Effector memory CD8-positive, alpha-beta T cell (primary cell): ENCODE measurements at places on chromosomes 6 and 20.

GRCh38 chr20:63042448-63043071 lies 35.8 kb upstream of the BHLHE23 start:
- no peak for DNase-seq

DNA sequence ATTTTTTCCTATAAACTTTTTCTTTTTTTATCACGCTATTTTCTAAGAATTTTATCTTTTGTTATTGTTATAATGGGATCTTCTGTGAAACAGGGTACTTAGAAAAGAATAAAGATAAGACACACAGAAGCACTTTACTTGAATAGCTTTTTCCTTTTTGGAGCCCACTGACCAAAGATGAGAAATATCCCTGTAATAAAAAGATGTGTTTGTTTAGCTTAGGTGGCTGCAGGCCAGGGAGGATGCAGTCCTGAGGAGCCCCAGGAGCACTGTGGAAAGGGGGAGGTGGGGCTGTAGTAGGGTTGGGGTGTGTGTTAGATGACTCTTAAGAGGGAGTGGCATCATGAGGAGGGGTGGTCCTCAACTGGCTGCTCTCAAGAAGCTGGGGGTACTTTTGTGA lies 128.6 kb downstream of the ARID1B start:
- no peak for DNase-seq

GRCh38 chr6:136641873-136642465 lies 91.7 kb upstream of the MAP7 start:
- no peak for DNase-seq

GRCh38 chr20:43535370-43536004 lies 23.3 kb upstream of the SGK2 start:
- no peak for DNase-seq

DNA sequence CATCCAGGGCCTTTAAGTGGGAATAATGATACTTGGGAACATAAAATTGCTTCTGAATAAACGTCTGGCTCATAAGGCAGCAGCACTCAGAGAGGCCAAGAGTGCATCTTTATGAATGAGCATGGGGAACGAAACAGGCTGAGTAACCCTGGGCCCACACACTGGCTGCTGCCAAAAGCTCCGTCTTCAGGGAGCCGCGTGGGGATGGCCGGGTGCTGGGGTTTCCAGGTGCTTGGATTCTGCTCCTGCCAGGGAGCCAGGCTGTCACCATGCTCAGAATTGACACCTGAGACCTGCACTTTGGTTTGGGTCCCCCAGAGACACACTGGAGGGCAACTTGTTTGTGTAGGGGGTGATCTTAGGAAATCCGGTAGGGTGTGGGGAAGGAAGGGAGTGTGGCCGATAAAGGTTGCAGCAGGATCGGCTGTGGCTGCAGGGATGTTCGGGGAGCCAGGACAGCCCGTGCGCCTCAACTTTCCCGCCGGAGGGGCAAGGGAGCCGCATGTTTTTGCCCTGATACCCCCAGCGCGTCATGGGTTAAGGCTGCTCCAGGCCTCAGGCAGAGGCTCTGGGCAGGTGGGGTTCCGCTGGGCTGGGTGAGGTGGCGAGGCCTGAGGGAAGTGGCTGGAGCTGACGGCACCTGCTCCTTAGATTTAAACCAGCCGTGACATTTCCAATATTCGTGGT lies 101.8 kb downstream of the YTHDF1 start:
- no peak for DNase-seq

DNA sequence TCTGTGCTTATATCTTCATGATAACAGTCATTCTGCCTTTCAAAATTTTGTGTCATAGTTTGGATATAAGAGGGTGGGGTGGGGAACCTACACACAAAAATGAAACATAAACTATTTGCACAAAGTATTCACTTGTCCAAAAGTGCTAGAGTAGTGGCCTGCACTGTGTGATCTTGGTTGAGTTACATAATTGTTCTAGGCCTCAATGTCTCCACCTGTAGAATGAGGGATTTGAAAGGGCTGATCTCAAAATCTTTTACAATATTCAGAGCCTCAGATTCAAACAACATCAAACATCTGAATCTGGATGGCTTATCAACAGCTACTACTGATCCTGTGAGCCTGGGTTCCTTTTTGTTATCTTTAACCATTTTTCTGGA lies 64.3 kb upstream of the TMEM30A start:
- DNase-seq: no peak

DNA sequence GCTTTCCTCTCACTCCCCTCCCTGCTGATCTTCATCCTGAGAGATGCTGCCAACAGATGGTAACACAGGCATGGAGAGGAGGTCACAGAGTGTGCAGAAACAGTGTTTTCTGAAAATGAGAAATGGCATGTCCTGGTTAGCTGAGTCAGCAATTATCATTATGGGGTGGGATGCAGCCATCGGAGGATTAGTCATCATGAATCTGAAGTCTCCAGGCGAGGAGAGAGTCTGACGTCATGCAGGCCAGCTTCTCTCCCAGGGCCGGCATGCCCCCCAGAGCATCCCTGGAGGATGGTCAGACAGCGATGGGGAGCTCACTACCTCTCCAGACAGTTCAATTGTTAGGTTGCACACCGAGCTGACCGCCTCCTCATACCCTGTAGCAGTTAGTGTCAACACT lies 4.7 kb upstream of the GTSF1L start:
- no peak for DNase-seq

DNA sequence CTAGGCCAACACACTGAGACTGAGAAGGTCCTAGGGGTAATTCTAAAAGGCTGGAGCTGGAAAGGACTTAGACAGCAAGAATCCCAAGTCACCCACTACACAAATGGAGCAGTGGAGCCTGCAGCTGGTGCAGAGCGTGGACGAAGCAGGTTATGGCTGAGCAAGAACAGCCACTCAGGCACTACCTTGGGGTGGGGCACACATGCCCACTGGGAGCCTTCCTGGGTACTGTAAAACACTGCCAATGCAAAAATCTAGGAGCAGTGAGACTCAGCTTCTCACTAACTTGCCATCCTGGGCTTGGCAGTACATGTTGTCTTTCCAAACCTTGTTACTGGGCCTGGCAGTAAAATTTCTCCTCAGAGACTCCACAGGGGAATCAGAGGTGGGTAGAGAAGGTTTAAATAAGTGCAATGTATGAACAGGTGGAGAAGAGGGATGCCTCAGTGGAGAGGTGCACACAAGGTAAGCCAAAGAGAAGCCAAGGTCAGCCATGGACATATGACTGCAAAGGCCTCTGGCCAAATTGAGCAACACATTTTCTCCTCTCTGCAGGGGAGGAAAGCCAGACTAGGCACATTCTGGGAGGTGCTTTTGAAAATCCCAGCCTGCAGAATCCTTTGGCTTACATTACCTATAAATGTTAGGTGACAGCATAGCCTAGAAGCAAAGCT lies 105.6 kb downstream of the TNFRSF21 start:
- no peak for DNase-seq

DNA sequence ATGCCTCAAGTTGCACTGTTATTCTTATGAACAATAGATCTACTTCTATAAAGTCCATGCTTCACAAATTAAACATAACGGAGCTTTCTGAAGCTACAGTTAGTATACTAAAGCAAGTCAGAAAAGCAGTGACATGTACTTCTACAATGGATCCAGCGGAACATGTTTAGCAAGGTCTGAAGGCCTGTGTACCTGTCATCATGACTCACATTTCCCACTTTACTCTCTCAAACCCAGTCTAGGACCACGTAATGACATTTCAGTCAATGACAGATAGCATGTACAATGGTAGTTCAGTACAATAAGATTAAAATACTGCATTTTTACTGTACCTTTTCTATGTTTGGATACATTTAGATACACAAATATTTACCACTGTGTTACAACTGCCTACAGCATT lies 132.1 kb downstream of the MMS22L start:
- no peak for DNase-seq

DNA sequence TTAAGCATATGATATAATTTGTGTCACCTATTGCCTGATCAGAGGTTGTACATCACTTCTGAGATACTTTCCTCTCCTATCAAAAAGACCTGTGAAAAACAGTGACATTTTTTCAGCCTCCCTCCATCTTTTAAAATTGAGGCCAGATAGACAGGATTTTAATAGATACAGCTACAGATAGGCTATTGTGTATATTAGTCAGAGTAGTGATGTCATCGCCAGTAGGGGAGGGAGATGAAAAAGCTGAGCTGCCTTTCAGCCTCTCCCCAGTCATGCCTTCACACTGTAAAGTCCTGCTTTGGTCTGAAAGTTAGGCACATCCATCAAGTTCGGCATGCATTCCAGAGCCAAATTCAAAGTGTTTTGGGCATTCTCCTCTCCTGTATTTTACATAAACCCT lies 7.9 kb upstream of the PABPC1L start:
- no peak for DNase-seq

DNA sequence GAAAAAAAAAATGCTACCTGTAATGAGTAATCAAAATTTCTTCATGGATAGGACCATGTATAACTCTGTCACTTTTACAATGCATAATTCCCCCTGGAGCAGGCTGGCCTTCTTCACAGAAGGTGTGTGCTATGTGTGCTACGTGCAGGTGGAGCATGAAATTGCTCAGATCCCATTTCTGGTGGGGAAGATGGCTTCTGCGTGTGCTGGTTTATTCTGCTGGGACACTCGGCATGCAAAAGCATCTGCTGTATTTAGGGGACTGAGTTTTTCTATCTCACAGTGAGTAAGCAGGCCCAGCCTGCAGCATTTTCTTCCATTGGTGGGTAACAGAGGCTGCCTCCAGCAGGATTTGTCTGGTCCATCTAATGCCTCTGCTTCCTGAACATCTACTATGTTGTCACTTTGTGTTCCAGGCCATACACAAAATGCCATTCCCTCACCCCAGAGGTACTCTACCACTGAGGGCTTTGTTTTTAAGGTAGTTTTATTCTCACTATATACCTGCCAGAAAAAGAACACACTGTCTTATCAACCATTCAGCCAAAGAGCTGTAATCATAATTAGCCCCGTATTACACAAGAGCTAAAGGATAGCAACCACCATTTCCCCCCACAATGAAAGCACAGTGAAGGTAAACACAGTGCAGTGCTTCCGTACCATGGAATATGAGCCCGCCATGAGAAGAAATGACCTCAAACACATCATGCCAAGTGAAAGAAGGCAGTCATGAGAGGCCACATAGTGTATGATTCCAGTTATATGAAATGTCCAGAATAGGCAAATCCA lies 62.4 kb downstream of the SYNDIG1 start:
- no peak for DNase-seq

DNA sequence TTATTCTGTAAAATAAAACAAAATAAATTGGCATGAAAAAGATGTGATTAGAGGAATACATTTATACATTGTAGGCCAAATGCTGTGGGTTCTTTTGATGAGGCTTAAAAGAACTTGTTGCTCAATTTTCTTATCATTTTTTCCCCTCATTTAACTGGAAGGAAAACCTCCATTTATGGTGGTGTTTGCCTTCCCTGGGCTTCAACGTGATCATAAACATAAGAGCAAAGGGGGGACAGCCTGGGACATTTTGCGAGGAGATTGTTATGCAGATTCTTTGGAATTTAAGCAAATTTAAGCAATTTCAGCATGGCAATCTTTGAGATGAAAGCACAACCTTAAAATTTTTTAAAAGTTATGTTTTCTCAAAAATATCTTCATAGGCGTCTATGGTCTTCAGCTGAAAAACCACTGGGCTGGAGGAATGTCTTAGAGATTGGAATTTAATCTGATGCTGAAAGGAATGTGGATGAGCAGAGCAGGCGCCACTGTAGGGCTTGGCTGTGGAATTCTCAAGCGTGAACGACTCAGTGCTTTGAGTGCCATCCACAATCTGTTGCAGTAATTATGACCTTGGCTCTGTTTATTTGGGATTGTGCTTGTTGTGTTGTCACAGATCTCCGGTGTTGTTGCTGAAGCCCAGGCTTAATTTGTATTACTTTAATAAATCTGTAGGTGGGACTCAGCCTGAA lies 149.4 kb upstream of the MLIP start:
- DNase-seq: no peak

- DNase-seq: no peak
Observed at GRCh38 chr6:54282186-54282585, 26.1 kb upstream of the TINAG start.

- no peak for DNase-seq
Observed at GRCh38 chr6:156794546-156795354, 17.6 kb downstream of the ARID1B start.

- DNase-seq: no peak
Observed at GRCh38 chr20:32968478-32969241, 35.6 kb downstream of the SUN5 start.

DNA sequence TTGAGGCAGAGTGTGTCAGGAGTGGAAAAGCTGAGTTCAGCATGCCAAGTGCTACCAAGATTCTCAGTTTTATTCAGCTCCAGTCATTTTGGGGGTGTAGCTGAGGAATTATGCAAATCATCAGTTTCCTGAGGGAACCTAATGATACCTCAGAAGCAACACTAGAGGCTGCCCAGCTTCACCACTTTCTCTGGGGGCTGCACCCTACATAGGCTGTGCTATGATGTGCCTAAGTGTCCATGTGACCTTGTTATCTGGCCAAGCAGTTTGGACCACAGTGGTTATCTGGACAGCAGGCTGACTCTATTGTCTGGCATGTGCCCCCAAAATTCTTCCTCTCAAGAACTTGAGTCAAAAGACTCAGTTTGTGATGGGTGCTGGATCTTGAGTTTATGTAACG lies 374.6 kb upstream of the SYNCRIP start:
- no peak for DNase-seq

- no peak for DNase-seq
Observed at GRCh38 chr6:45132658-45133294, 195.4 kb upstream of the RUNX2 start.

DNA sequence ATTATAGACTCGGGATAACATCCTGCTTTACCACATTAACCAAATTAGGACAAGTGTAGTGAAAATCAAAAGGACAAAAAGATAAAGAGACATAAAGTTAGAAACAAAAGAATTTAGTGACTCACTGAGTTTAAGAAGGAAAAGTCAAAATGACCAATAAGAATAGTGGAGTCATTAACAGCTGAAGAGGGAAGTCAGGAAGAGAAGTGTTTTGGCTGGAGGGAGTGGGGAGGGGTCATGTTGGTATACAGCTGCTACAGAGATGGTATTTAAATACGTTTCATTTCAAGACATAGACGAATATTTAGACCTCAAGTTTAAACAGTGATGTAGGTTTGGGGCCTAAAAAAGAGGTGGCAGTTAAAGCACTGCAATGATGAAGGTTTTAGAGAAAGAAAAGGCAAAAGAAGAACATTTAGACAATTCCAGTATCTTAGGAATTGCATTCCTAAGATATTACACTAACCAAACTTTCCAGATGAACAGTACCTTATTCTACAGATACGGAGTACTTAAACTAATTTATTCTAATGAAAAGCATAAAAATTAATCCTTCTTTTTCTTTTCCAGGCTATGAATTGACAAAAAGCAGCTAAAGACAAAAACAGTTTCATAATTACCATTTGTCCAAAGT lies 10.6 kb downstream of the FKBP5 start:
- no peak for DNase-seq

GRCh38 chr6:31158863-31159855 lies 770 bp downstream of the TCF19 start:
- no peak for DNase-seq
